Memory B cell (primary cell): ENCODE measurements at places on chromosomes 5 and 9.

- H3K36me3 ChIP-seq: no peaks in the 10 kb centered on the region
- H3K27ac ChIP-seq: no peak overlapping the region
- H3K4me3 ChIP-seq: no peak overlapping the region
- H3K27me3 ChIP-seq: peaks cover 2% of the 10 kb centered on the region
- H3K4me1 ChIP-seq: no peaks in the 10 kb centered on the region
Observed at GRCh38 chr9:2281803-2282185, 266.6 kb downstream of the SMARCA2 start.

GRCh38 chr5:102583276-102584124, 84.7 kb upstream of the SLCO6A1 start:
- H3K36me3 ChIP-seq: no peaks in the 10 kb centered on the region
- peaks cover 3% of the 10 kb centered on the region for H3K27me3 ChIP-seq
- H3K4me3 ChIP-seq: no peak overlapping the region
- no peak for DNase-seq
- H3K4me1 ChIP-seq: no peaks in the 10 kb centered on the region
- H3K27ac ChIP-seq: no peak overlapping the region

DNA sequence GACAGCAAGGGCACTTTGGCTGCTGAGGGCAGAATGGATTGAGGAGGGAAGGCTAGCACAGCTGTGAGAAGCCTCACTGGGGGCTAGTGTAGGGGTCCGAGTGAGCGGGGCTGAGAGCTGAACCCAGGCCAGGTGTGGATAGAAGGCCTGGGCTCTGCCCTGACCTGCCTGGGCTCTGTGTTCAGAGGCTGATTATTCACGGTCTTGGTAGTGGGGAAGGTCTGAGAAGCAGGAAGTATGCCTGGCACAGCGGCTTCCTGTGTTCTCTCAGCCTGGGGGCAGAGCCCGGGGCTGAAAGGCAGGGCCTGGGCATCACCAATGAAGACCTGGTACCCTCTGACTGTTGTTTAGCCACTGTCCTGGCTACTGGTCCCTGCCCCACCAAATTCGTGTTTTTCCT, 136.4 kb upstream of the TBC1D2 start:
- peaks cover 2% of the 10 kb centered on the region for H3K27me3 ChIP-seq
- peak; percentile 34 for DNase-seq
- peak overlapping the region; percentile 79 for H3K27ac ChIP-seq
- peaks cover 5% of the 10 kb centered on the region for H3K36me3 ChIP-seq

DNA sequence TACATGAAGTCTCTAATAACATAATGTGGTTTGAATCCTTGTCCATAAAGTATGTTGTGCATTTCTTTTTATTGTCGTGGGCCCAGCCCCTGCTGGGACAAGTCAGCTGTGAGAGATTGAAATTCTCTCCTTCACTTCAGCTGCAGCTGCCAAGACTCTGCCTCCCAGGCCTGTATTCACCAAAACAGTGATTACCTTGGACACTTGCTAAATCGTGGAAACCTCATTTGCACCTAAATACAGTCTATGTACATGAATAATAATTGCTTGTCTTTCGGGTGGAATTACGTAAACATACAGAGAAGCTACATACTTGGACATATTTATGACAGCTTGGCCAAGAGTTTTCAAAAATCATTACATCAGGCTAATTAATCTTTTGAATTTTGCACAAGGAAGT, 898.5 kb upstream of the SEMA6A start:
- H3K36me3 ChIP-seq: no peaks in the 10 kb centered on the region
- no peaks in the 10 kb centered on the region for H3K4me1 ChIP-seq
- H3K27me3 ChIP-seq: no peaks in the 10 kb centered on the region

DNA sequence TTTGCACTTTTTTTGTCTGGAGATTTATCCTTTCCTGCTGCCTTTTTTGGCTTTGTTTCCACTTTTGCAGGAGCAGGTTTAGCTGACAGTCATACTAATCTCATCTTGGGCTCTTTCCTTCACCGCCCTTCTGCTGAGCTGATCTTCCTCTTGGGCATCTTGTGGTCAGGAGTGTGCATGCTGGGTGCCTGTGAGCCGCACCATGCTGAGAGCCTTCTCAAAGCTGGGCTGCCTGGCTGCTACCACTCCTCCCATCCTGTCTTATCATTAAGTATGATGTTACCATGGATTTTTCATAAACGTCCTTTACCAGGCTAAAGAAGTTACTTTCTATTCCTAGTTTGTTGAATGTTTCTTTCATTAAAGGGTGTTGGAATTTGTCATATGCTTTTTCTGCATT, 49.5 kb upstream of the MCCC2 start:
- no peaks in the 10 kb centered on the region for H3K27me3 ChIP-seq
- peaks cover 6% of the 10 kb centered on the region for H3K4me1 ChIP-seq
- DNase-seq: no peak
- H3K4me3 ChIP-seq: no peak overlapping the region

- no peak overlapping the region for H3K4me3 ChIP-seq
- DNase-seq: no peak
- H3K27me3 ChIP-seq: no peaks in the 10 kb centered on the region
- H3K4me1 ChIP-seq: no peaks in the 10 kb centered on the region
- H3K27ac ChIP-seq: no peak overlapping the region
Observed at GRCh38 chr5:153559926-153560325, 69.5 kb downstream of the GRIA1 start.

DNA sequence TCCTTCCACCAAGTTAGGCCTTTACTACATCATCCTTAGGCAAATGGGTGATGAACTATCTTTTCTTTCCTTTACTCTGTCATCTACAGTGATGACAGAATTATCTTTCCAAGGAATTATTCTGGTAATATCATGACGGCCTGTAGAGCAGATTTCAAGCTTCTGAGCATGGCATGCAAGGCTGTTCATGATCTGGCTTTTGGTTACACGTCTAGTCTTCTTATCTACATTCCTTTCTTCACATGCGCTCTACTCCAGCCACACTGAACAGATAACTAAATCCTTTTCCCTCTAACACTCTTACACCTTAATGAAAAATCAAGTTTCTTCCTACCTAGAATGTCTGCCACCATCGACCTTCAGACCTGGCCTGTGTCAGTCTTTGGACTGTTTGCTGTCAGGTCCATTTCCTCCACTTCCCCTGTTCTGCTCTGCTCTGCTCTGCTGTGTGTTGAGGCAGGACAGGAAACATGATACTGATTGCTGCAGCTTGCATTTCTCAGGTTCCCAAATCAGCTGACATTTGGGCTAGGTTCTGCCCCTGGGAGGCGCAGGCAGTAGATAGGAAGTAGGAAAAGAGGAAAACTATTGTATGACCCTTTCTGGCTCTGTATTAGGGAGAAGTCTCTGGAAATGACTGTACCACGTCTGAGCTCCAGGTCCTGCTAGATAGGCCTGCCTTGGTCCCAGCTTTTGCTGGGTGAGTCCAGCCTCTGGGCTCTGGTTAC, 4.2 kb downstream of the SCGB3A2 start:
- DNase-seq: no peak
- no peak overlapping the region for H3K4me3 ChIP-seq
- no peaks in the 10 kb centered on the region for H3K4me1 ChIP-seq
- H3K36me3 ChIP-seq: no peaks in the 10 kb centered on the region

DNA sequence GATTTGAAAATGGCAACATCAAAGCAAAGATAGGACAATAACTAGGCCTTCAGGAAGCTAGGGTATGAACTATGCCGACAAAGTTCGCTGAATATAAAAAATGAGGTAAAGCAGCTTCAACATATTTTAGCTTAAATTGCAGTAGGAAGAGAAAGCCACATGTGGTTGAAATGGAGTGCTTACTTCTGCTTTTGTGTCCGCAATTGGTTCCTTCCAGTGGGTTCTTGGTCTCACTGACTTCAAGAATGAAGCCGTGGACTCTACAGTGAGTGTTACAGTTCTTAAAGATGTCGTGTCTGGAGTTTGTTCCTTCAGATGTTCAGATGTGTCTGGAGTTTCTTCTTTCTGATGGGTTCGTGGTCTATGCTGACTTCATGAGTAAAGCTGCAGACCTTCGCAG, 95.2 kb downstream of the APTX start:
- DNase-seq: peak; percentile 9
- no peak overlapping the region for H3K4me3 ChIP-seq
- peaks cover 30% of the 10 kb centered on the region for H3K27me3 ChIP-seq
- peaks cover 2% of the 10 kb centered on the region for H3K36me3 ChIP-seq

GRCh38 chr5:32692036-32692746, 18.9 kb upstream of the NPR3 start:
- H3K27ac ChIP-seq: no peak overlapping the region
- no peaks in the 10 kb centered on the region for H3K36me3 ChIP-seq
- no peak for DNase-seq
- no peaks in the 10 kb centered on the region for H3K4me1 ChIP-seq

DNA sequence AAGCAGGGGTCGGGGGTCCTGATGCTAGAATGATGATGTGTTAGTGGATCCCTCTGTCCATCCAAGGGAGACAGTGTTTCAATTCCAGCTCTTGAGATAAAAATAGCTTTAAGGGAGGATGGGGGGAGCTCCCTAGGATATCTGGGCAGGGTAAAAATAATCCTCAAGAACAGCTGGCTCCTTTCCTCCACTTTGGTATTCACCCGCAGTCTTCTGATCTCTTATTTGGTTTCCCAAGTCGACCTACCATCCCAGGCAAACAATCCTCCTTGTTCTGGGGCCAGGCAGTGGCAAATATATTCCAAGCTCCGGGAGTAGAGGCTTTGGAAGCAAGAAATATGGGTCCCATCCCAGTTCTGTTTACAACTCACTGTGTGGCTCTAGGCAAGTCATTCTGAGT, 14.5 kb upstream of the COL27A1 start:
- peaks cover 5% of the 10 kb centered on the region for H3K27me3 ChIP-seq
- H3K27ac ChIP-seq: no peak overlapping the region
- H3K4me3 ChIP-seq: no peak overlapping the region

DNA sequence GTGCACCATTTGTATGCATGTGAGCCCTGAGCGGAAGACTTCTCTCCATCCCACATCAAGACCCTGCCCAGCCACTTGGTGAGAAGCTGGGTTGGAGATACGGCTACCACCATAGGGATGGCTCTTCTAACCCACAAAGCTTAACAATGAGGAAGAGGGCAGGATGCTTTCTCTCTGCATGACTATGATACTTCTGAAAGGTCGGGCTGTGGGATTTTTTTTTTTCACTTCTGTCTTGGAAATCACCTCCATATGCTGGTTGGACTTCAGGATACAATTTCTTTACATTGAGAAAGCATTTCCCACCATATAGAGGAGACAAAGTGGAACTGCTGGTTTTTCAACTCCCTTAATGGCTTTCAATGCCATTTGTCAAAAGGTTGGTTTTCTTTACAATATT, 30.5 kb downstream of the ZNF366 start:
- no peak overlapping the region for H3K4me3 ChIP-seq
- H3K27me3 ChIP-seq: peaks cover 7% of the 10 kb centered on the region
- H3K4me1 ChIP-seq: peaks cover 3% of the 10 kb centered on the region
- H3K36me3 ChIP-seq: no peaks in the 10 kb centered on the region
- H3K27ac ChIP-seq: no peak overlapping the region

DNA sequence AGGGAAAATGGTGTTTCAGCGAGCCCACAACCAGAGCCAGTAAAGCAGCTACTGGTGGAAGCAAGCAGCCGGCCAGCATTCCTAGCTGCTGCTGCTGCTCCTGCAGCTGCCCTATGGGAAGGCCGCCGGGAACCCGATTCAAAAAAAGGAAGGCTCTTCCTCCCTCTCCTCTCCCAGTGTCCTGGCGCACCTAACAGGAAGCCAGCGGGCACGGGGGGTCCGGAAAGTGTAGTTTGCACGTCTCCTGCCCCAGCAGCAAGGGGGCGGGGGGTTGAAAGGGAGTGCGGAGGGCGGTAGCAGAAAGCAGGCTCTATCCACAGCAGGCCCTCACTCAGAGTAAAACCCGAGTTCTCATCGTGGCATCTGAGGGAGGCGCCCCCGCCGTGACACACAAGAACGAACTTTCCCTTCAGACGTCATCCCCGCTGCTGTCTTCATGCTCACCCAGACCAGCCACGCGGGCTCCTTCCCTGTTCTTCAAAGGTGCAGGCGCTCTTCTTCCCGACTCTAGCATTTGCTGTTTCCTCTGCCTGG, 16.5 kb downstream of the GRXCR2 start:
- H3K27ac ChIP-seq: no peak overlapping the region
- no peaks in the 10 kb centered on the region for H3K4me1 ChIP-seq
- peaks cover 2% of the 10 kb centered on the region for H3K27me3 ChIP-seq
- H3K36me3 ChIP-seq: no peaks in the 10 kb centered on the region
- H3K4me3 ChIP-seq: peak overlapping the region; percentile 12

- no peak within 1 kb of the TSS for H3K27ac ChIP-seq
- DNase-seq: no peak
- H3K36me3 ChIP-seq: no peaks in the 10 kb centered on the region
- H3K27me3 ChIP-seq: peaks cover 9% of the 10 kb centered on the region
- no peak within 1 kb of the TSS for H3K4me3 ChIP-seq
Observed at GRCh38 chr9:109779711-109780452, at the start of gene PALM2AKAP2. Gene PALM2AKAP2 (plus strand): TSS chr9:109780198. CDS start chr9:109780489, 291 bp downstream.

DNA sequence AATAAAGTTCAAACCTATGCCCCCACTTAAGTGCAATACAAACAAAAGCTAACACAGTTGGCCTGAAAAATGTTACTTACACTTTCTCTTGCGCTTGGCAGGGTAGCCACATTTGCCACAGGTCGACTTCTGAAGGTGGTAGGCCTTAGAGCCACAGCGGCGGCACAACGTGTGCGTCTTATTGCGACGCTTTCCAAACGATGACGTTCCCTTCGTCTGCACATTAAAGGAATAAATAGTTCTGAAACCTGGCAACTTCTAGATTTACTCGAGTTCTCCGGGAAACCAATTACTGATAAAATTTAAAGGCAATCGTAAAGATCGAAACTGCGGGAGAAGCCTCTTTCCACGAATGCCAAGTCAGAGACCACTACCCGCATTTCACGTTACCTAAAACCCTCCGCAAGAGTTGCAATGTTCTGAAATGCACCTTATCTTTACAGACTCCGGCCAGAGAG, 602 bp downstream of the RPL37 start:
- peaks cover 24% of the 10 kb centered on the region for H3K4me1 ChIP-seq

GRCh38 chr9:126419475-126419874, 92.8 kb downstream of the MVB12B start:
- peaks cover 6% of the 10 kb centered on the region for H3K36me3 ChIP-seq
- no peak for DNase-seq
- H3K4me3 ChIP-seq: no peak overlapping the region

- peaks cover 5% of the 10 kb centered on the region for H3K27me3 ChIP-seq
- H3K36me3 ChIP-seq: no peaks in the 10 kb centered on the region
- H3K4me1 ChIP-seq: no peaks in the 10 kb centered on the region
Observed at GRCh38 chr9:69542942-69543704, 129.0 kb downstream of the APBA1 start.

GRCh38 chr5:113292462-113292861, 142.3 kb downstream of the TSSK1B start:
- H3K27me3 ChIP-seq: peaks cover 16% of the 10 kb centered on the region
- H3K4me3 ChIP-seq: no peak overlapping the region
- H3K27ac ChIP-seq: no peak overlapping the region

GRCh38 chr5:65050140-65050539, 281.4 kb downstream of the CWC27 start:
- no peaks in the 10 kb centered on the region for H3K27me3 ChIP-seq
- no peak overlapping the region for H3K27ac ChIP-seq
- H3K4me1 ChIP-seq: peaks cover 2% of the 10 kb centered on the region
- peaks cover 2% of the 10 kb centered on the region for H3K36me3 ChIP-seq
- no peak for DNase-seq

- H3K4me1 ChIP-seq: peaks cover 13% of the 10 kb centered on the region
- peaks cover 1% of the 10 kb centered on the region for H3K36me3 ChIP-seq
- H3K27me3 ChIP-seq: peaks cover 20% of the 10 kb centered on the region
- no peak overlapping the region for H3K4me3 ChIP-seq
- no peak overlapping the region for H3K27ac ChIP-seq
Observed at GRCh38 chr5:32713770-32714381, 2.8 kb downstream of the NPR3 start.

- no peaks in the 10 kb centered on the region for H3K36me3 ChIP-seq
- no peak for DNase-seq
- no peak overlapping the region for H3K4me3 ChIP-seq
- H3K27ac ChIP-seq: no peak overlapping the region
- peaks cover 6% of the 10 kb centered on the region for H3K27me3 ChIP-seq
- no peaks in the 10 kb centered on the region for H3K4me1 ChIP-seq
Observed at GRCh38 chr5:62149879-62150278, 156.1 kb upstream of the KIF2A start.

GRCh38 chr9:73172901-73173215, 21.2 kb downstream of the ANXA1 start:
- DNase-seq: no peak
- no peak overlapping the region for H3K27ac ChIP-seq
- H3K27me3 ChIP-seq: peaks cover 4% of the 10 kb centered on the region
- H3K4me1 ChIP-seq: peaks cover 2% of the 10 kb centered on the region
